Smooth muscle cell of trachea (primary cell): ENCODE measurements at places on chromosomes 2 and 18. TPM values are rescaled to one million over a fixed set of nuclear protein-coding genes. Genes with fewer than 3 reads are reported as not detected.

SETBP1 gene
- 3.6 and 6.5 TPM in 2 replicates for total RNA-seq

CPLX4 gene
- total RNA-seq, result not detected in 2 replicates

FTCDNL1 gene
- 3.3 and 4.5 TPM in 2 replicates for total RNA-seq

CXXC1 gene
- 39.7 and 40.4 TPM in 2 replicates for total RNA-seq

HNMT gene
- 20.8 and 45.4 TPM in 2 replicates for total RNA-seq

ALPP gene
- total RNA-seq, result under 0.01 TPM in 1 of 2 replicates, not detected in the other

G6PC2 gene
- not detected in 2 replicates for total RNA-seq

CCDC74B gene
- 4.8 and 9.3 TPM in 2 replicates for total RNA-seq

NOSTRIN gene
- 0.33 and 0.58 TPM in 2 replicates for total RNA-seq

CFAP53 gene
- 0.44 and 0.83 TPM in 2 replicates for total RNA-seq

GALNT3 gene
- total RNA-seq, result 0.33 and 0.58 TPM in 2 replicates

CYRIA gene
- 4.3 and 4.5 TPM in 2 replicates for total RNA-seq

ANKRD36 gene
- 27.8 and 46.1 TPM in 2 replicates for total RNA-seq

LDLRAD4 gene
- total RNA-seq, result under 0.01 and 0.17 TPM in 2 replicates

EML6 gene
- total RNA-seq, result 0.15 and 0.66 TPM in 2 replicates

REEP1 gene
- 0.15 TPM in 1 of 2 replicates, not detected in the other for total RNA-seq

DCDC2C gene
- total RNA-seq, result not detected in 2 replicates

RAX gene
- not detected in 2 replicates for total RNA-seq

FZD7 gene
- 17.0 and 82.4 TPM in 2 replicates for total RNA-seq

HOXD13 gene
- not detected in 2 replicates for total RNA-seq

GPD2 gene
- total RNA-seq, result 73.6 and 92.8 TPM in 2 replicates

RGPD4 gene
- not detected in 2 replicates for total RNA-seq

GAREM1 gene
- total RNA-seq, result 1.7 and 3.5 TPM in 2 replicates

BOLL gene
- not detected in 2 replicates for total RNA-seq

MBP gene
- total RNA-seq, result 3.8 and 14.4 TPM in 2 replicates

SFTPB gene
- not detected in 2 replicates for total RNA-seq

FAM237A gene
- total RNA-seq, result not detected in 2 replicates

LCLAT1 gene
- 24.3 and 25.9 TPM in 2 replicates for total RNA-seq
